Stimulated activated CD8-positive, alpha-beta memory T cell treated with anti-CD3 and anti-CD28 coated beads, Interleukin-12 subunit alpha, Interleukin-12 subunit beta, amount 100 ng/mL, for 4 hours (primary cell): ENCODE measurements at places on chromosomes 4 and X.

- no peak for DNase-seq
Observed at GRCh38 chr4:170413951-170414350, 324.2 kb upstream of the AADAT start.

- DNase-seq, result no peak
Observed at GRCh38 chr4:42148425-42148824, 4.0 kb downstream of the BEND4 start.

DNA sequence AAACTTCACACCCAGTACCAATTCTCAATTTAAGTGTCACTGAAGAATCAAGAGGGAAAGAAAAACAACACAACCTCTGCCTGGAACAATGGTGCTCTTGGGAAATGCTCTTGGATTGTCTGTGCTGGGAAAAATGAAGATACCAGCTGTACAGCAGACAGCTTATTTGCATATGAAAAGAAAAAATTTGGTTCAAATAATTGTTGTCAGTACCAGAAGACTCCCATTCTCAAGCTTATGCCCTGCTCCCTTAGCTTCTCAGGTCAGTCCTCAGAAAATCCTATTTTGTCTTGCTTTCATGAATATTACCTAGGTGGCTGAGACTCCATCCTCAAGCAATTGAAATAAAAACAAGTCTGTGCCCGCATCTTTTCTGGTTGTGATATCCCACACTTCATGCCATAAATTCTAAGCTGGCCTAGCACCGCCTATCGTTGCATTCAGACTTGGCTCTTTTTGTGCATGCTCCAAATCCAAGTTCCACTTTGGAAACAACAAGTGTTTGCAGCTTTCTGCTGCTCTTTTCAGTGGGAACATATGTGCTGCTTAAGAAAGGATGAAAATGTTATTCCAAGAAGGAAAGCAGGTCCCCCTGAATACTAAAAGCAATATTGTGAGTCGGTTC is 431.6 kb downstream of the INPP4B start:
- DNase-seq, result no peak

DNA sequence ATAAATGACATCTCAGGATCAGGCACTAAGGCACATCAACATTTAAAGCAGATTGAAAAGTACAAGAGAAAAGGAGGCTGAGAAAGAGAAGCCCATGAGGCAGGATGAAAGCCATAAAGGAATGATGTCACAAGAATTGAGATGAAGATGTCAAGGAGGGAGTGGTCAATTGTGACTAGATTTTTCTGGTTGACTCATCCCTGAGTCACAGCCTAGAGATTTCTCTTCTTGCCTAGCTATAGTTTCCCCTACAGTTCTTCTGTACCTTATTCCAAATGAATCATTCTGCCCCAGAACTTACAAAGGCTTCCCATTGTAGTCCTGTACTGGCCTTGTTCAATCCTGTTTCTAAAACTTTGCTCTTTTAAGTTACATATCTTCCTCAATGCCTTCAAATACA is 3.4 kb upstream of the USP53 start:
- no peak for DNase-seq

DNA sequence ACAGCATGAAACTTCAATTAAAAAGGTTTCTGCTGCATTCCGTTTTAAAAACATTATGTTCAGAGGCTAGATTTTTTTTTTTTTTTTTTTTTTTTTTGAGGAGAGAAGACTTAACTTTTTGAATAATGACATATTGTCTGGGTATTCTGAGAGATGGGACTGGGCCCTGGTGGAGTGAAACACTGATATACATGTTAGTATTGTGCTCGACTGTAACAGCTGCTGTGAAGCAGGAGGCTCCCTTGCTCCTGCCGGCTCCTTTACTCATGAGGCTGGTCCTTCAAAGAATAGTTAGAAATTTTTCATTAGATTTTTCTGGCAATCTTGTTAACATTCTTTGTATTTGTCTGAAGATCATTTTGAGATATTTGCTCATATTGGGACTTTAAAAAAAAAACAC is 73.3 kb downstream of the TMEM131L start:
- DNase-seq, result no peak

DNA sequence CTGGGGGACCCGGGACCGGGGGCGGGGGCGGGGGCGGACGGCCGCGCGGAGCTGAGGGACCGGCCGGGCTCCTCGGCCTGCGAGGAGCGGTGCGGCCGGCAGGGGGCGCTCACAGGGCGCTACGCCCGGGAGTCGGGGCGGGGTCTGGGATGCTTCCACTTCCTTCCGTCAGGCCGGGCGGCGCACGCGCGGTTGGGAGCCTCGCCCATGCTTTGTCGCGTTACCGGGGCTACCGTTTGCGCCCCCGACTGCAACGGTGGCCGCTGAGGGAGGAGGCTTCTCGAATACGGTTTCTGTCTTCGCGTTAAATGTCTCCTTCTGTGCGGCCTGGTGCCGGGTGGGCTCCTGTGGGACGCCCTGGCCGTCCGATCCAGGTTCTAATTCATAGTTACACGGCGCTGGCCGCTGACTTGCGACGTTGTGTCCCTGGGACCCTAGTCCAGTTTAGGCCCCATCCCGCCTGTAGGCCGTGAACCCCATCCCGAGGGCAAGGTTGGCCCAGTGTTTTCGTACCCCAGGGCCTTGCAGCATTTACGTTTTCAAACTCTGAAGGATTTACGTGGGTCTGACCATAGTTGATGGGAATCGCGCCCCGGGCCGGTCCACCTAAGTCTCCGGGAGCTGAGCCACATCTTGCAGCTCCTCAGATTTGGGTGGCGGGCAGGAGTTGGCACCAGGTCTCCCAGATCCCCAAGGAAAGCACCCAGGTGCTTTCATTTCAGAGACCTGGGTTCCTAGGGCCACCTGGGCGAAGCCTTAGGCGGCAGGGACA is 549 bp downstream of the MSL3 start:
- peak; percentile 79 for DNase-seq

- no peak for DNase-seq
Observed at GRCh38 chr4:169407217-169407845, 136.6 kb upstream of the SH3RF1 start.

GRCh38 chr4:168978001-168978700 is 31.9 kb downstream of the CBR4 start:
- no peak for DNase-seq

- no peak for DNase-seq
Observed at GRCh38 chr4:147860960-147861359, 129.1 kb downstream of the ARHGAP10 start.

DNA sequence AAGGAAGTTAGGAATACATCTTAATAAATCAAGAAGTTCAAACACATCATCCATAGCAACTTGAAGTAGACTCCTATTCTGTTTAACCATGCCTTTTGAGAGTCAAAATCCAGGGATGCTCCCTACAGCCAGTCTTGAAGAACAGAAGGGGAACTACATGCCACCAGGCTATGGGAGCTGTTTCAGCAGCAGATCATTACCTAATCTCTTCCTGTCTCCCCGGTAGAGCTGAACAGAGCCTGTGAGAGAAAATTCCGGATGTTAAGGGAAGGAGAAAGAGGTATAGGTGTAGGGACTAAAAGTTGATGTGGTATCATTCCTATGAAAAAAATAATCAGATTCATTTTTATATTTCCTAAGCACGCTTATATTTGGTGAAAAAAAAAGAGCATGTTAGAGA is 352.2 kb downstream of the SPRY1 start:
- DNase-seq, result no peak

- no peak for DNase-seq
Observed at GRCh38 chr4:42150653-42151567, 1.5 kb downstream of the BEND4 start.

- DNase-seq, result no peak
Observed at GRCh38 chr4:24598025-24598424, 13.7 kb upstream of the DHX15 start.

GRCh38 chr4:148215202-148215601 is 227.0 kb downstream of the NR3C2 start:
- no peak for DNase-seq

GRCh38 chr4:94759767-94760211 is 2.0 kb downstream of the BMPR1B start:
- DNase-seq, result no peak

DNA sequence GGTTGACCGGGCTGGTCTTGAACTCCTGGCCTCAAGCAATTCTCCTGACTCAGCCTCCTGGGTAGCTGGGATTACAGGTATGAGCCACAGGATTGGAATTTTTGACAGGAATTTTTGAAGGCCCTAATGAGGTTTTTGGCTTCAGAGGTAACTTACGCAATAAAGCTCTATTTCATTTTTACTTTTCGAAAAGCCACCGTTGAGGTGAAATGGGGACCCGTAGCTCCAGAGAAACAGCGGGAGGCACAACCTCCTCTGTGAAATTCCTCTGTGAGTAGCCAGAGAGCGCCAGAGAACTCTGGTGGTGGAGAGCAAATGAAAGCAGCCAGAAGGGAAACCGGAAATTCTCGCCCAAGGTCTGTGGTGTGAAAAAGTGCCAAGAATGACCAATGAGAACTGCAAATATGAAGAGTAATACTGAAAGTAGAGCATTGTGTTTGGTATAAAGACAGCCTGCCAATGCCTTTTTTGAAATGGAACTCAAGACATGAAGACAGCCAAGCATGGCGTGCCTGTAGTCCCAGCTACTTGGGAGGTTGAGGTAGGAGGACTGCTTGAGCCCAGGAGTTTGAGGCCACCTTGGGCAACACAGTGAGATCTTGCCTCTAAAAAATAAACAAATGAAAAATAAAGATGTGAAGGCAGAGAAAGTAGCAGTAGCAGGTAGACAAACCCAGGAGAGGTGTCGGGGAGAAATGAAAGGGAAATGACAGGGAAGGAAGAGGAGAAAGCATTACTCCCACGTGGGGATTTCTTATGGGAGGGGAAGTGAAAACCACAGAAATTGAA is 33.0 kb upstream of the TMEM131L start:
- peak; percentile 31 for DNase-seq

GRCh38 chr4:40502934-40503333 is 126.7 kb downstream of the RBM47 start:
- no peak for DNase-seq

DNA sequence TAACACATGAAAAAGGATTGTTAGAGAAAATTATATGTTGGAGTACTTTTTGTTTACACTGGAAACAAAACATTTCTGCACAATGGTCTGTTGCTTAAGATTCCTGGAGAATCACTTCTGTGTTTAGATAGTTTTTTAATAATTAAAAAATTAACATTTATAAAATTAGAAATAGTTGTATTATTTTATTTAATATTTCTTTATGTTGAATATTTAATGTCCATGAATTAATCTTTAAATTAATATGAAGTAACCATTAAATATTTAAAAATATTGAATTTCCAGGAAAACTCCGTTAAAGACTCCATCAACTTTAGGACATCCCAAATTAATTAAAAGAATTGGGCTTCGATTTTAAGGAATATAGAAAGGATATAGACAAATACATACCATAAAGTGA is 797.1 kb upstream of the GALNTL6 start:
- DNase-seq, result no peak

DNA sequence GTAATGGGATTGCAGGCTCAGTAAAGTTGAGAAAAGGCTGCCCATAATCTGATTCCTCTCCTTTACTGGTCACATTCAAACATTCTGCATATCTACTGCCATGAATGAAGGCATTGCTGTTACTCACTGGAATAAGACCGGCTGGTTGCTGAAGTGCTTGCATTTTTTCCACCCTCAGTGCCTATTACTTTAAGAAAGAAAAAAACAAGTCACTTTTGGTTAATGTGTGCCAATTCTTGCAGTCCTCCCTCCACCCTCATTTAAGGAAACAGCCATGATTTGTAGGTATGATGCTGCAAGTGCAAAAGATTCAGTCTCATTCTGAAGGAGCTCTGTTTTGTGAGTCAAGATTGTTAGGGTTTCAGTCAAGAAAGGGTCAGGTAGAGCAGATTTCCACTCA is 94.9 kb downstream of the EMCN start:
- no peak for DNase-seq

GRCh38 chr4:158906073-158906472 is 137.2 kb downstream of the FNIP2 start:
- no peak for DNase-seq

DNA sequence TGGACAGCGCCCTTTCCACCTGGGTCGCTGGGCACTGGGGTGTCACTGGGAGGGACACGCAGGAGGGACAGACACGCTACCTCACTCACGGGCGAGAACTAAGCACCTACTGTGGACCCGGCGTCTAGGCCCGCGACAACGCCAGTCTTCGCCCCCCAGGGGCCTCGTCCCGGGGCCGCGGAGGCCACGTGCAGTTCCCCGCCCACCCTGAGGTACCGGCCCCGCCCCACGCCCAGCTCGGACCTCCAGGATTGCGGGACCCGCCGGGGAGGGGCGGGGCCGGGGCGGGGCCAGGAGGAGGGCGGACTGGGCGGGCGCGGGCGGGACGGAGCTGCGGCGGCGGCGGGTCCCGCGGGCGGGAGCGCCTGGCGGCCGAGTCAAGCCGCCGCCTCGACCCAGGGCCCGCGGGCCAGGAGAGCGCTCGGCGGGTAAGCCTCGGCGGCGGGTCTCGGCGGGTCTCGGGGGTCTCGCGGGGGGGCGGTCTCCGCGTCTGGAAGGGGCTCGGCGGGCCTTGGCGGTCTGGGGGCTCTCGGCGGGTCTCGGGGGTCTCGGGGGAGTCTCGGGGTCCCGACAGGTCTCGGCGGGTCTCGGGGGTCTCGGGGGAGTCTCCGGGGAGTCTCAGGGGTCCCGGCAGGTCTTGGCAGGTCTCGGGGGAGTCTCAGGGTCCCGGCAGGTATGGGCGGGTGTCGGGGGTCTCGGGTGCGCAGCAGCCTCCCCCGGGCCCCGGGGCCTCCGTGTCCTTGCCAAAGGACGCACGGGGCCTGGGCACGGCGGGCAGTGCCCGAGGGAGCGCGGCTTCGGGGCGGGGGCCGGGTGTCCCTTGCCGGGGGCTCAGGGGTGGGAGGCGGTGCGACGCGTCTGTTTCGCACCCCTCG is at the start of gene SH3BP2:
TSS of gene SH3BP2 (plus strand) at position 375 of the 875 bp plus-strand sequence. CDS start 27,533 bp downstream, outside the sequence.
- peak; percentile 57 for DNase-seq

GRCh38 chr4:145183023-145183422 is 2.6 kb upstream of the OTUD4 start:
- no peak for DNase-seq

GRCh38 chr4:72701987-72702819 is 133.2 kb upstream of the ADAMTS3 start:
- no peak for DNase-seq

DNA sequence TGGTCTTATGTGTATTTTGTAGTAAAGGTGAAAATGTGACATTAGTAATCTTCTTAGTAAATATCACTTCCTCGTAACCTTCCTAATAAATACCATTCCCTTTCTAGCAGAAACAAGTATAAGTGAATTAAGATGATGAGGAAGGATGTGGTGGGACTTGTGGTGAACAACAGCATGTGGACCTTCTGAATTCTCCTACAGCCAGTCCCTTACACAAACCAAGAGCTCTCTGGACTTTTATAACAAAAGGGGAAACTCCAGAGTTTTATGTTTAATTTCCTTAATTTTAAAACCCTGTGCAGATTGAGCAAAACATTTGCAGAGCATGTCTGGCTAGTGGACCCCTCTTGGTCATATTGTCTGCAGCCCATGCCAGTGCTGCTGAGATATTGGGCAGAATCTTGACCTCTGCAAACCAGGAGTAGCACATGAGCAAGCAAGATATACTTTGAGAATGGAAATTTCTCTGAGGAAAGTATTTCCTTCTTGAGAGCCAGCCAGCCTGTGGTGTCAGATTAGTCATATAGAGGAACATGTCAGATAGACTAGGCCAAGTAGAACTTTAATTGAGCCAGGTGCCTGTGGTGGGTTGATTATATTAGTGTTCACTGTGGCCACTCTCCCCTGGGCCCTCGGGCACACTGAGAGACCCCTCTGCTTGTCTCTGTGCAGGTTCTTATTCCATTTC is 328.2 kb downstream of the DKK2 start:
- DNase-seq, result no peak
